H1 (cell line): ENCODE measurements at places on chromosomes 2 and 18. TPM values are rescaled to one million over a fixed set of nuclear protein-coding genes. Genes with fewer than 3 reads are reported as not detected.

TMSB10 gene
- 1,075 and 1,095 TPM in 2 replicates for total RNA-seq

- DNase-seq: no peak
Observed at GRCh38 chr2:127125821-127126220, 18.9 kb upstream of the BIN1 start.

DNA sequence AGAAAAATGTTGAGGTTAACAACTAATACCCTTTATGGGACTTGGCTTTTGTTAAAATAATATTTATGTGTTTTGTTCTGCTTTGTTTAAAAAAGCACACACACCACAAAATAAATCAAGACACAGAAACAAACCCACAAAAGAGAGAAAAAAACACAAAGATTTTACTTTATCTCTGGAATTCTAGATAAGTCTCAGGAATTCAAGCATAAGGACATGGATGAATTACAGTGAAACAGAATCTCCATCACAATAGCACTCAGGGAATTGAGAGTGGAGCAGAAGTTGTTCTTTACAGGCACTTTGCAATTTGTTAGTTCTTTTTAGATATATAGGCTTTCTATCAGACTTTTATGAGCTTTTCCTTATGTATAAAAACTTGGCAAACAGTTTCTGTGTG is 360.9 kb upstream of the ZC3H15 start:
- no peak for DNase-seq

DNA sequence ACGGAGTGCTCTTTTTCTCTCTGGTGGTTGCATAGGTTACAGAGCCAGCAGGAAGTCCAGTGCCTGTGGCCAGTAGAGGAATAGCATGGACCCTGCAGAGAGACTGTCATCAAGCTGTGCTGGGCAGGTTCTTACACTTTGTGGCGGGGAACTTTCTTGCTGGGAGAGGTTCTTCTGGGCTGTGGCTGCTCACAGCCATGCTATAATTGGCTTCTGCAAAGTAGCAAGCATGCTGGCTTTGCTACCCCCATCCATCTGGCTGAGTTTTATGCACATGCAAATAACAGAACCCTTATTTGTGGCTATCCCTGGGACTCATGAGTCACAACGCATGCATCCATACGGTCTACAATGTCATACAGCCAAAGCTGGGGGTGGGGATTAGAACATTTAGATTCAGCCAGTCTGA is 68.9 kb downstream of the PLCL1 start:
- DNase-seq: peak; percentile 15

CPO gene
- total RNA-seq: 1.3 and 1.9 TPM in 2 replicates

DNA sequence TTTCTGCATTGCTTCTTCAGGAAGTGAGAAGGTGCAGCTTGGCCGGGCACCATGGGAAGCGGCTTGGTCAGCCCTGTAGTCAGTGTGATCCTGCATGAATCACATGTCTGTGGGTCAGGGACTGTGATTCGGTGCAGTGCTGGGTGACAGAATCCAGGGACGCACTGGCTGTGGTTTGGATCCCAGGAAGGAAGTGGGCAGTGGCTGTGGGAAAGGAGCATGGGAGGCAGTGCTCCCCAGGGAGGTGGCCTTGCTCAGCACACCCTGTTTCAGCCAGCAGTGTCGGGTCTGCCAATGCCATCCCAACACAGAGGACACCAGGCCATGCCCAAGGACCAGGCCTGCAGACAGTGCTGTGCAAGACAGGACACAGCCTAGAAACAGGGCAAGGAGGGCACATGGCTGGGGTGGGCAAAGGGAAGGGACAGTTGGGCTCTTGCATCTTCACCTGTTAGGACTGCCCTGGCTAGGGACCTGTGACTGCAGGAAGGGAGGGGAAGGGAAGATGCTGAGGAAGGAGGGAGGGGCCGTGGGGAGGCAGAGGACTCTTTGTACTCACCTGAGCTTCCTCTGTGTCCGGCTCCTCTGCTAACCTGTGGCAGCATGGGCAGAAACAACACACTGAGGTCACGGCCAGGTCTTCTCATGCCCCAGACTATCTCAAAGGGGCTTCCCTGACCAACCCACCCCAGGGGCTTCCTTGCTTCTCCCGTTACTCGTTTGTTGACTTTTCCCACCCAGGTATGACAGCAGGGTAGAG is 37.2 kb upstream of the DNMT3A start:
- no peak for DNase-seq

DNA sequence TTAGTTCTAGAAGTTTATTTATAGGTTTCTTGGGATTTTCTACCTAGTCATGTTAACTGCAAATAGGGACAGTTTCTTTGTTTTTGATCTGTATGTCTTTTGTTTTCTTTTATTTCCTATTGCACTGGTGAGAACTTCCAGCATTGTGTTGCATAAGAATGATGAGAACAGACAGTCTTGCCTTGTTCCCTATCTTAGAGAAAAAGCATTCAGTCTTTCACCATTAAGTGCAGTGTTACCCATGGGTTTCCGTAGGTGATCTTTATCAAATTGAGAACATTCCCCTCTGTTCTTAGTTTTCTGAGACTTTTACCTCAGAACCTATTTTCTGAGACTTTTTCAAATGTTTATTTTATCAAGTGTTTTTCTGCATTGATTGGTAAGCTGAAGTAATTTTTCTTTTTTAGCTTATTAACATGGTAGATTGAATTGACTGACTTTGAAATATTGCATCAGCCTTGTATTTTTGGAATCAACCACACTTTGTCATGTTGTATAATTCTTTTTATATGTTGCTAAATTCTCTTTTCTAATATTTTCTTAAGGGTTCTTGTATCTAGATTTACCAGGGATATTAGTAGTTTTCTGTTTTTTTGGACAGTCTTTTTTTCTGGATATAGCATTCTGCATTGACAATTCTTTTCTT is 17.2 kb downstream of the MFSD6 start:
- no peak for DNase-seq

LRRC30 gene
- not detected in 2 replicates for total RNA-seq

- DNase-seq: no peak
Observed at GRCh38 chr2:39665811-39666490, at the start of gene TMEM178A. Gene TMEM178A (plus strand): TSS chr2:39665917. CDS start chr2:39665975, 58 bp downstream.

FLACC1 gene
- total RNA-seq: 0.58 and 0.80 TPM in 2 replicates

DNA sequence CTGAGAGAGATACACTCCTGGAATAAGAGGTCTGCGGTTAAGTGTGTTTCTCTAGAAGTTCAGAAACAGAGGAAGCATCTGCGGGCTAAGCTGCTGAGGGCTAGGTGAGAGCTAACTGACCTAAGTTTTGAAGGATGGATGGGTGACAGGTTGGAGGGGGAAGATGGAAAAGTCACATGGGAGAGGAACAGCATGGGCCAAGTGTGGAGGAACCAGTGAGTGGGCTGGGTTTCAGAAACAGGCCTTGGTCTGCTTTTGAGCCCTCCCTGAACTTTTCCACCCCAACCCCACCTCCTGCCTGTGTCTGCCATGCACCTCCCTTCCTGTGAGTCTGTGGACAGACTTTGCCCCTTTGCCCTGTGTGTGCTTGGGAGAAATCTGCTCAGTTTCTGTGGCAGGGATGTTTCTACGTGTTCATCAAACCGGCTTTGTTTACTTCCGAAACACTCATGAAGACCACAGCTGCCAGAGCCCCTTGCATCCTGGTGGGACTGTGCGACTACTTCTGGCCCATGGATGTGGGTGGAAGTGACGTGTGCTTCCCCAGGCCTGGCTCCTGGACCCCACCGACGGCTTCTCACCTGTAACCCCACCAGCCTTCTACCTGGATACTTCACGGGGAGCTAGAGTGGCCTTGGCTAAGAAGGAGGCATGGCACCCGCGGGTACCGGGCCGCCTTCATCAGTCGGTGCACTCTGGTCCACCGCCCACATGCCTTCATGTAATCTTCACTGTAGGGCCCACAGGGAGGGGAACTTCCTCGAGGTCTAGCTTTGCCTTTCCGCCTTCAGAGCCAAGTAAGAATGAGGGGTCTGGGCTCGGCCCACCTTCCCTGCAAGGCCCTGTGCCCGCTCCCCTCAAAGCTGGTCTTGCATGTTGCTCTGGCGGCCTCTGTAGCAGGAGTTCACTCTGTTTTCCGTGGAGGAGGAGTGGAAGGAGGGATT is 1.4 kb upstream of the HPCAL1 start:
- no peak for DNase-seq

DNA sequence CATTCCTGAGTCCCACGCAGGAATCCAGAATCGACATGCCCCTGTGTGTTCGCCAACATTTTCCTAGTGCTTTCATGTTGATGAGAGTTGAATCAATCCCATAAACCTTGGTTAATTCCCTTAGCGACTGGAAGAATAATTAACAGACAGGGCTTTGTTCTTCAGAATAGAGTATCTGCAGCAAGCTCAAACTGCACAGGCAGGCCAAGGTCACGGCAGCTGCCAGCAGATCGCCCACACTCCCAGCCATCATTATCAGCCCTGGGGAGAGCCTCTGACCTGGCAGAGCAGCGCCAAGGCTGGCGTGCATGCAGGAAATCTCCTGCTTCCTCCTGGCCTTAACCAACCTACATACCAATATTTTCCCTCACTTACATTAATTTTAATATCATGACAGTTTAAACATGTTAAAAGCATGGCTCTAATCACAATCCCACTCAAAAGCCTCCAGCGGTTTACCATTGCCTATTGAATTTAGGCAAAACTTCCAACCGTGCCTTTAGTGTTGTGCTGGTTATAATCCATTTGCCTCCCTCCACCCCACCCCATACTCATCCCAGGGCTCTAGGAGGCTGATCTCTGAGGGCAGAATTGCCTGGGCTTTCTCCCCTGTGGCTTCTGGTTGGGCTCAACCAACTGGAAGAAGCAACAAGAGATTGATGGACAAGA is 46.8 kb upstream of the NCK2 start:
- no peak for DNase-seq

DNA sequence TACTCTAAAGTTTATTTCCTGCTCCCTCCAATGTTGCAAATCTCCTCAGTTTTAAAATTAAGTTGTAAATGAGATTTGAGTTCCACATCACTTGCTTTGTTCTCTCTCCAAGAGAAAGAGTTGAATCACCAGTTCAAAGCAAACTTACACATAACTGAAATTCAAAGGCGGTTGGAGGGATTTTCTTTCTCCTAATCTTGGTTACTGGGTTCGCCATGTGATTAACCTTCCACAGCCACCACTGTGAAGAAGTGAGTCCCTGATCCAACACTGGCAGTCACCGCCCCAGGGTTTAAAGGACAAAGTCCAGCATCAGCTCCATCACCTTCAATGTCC is 247.1 kb downstream of the MYCN start:
- no peak for DNase-seq

- DNase-seq: no peak
Observed at GRCh38 chr18:7023581-7023980, 94.0 kb downstream of the LAMA1 start.

DLX1 gene
- total RNA-seq: not detected in 2 replicates

GALNT14 gene
- total RNA-seq: 10.3 and 13.7 TPM in 2 replicates

DNA sequence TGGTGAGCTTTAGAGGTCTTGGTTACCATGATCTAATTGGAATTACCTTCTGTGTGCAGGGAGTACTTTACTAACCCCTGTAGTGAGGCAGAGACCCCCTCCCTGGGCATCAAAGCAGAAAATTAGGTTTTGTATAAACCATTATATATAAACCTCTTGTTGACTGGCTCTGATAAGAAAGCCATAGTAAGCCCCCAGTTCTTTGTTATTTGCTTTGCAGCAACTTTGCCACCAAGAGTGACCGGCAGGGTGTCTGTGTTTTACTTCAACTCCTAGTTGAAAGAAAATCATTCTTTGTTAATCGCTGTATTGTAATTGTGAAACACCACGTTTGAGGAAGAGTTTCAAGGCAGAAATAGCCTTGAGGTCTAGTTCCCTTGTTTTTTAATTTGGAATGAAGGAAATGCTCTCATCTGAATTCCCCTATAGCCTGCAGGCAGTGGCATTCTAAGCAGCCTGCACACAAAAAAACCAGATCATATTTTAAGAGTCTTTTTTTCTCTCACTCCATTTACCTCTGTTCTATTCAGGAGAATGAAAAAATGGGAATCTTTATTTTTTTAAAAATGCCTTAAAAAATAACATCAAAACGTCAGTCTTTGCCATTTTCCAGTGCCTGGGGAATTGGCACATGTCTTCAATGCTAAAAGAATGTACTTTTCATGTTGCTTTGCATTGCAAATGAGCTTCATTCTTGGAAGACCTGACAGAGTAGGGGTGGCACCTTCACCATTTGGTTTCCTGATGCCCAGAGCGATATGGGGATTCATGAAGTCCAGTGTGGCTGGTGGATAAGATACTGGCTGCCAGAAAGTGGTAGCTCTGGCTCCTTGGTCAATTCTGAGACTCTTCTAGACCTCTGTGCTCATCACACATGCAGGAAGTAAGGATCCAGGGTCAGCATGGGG is 338.1 kb downstream of the SLC4A3 start:
- DNase-seq: peak; percentile 52

- DNase-seq: no peak
Observed at GRCh38 chr2:203451689-203452088, 83.4 kb downstream of the RAPH1 start.

STK17B gene
- 10.5 and 11.8 TPM in 2 replicates for total RNA-seq

DNA sequence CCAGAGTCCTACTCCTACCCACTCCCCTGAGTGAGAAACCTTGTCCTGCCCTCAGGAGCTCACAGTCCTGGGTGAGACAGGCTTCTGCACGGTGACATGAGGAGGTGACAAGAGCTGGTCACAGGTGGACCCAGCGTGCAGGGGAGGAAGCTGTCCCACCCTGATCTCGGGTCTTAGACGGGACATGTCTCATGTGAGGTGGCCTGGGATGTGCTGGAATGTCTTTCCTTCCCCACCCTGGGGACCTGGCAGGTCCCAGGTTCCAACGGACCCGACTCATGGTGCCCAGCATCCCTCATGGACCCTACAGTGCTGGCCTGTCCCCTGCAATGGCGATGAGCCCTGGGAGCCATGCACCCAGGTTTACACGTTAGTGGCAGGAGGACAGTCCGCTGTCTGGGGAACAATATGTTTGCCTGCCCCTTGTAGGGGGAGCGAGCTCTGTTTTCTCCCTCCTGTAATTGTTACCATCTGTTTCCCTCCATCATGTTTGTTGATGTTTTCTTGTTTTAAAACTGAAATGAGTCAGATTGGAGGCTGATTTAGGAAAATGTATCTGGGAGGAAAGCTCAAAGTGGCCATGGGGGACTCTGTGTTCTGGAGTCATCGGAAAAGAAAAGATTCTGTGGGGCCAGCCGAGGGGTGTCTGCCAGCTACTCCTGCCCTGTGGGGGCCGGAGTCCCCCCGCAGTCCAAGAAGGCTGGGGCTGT is 238.1 kb downstream of the KLHL29 start:
- DNase-seq: no peak

DNA sequence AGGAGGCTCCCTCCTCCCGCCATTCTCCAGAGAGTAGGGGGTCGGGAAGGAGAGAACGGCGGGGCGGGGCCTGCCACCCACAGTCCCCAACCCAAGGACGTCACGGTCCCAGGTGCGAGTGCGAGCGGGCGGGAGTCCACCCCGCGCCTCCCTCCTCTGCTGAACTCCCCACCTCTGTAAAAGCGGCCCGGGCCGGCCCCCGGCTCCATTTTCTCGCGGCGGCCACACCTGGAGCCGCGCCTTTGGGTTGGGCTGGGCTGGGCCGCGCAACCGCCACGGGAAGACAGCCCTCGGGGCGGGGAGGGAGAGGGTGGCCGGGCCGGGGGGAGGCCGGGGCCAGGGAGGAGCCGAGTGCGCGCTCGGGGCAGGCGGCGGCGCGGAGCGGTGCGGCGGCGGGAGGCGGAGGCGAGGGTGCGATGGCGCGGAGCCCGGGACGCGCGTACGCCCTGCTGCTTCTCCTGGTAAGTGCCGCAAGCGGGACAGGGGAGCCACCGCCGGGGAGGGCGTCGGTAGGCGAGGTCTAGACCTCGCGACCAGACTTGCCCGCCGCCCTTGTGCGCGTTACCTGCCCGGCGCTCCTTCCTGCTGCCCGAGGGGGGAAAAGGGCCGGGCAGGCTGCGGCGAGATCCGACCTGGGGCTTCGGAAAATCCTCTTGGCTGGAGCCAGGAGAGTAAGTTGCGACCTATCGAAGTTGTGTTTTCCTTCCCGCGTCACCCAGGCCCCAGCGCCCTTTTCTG is at the start of gene DSG2:
Gene DSG2 (plus strand): TSS at position 342 of the 738 bp plus-strand sequence. CDS start 75 bp downstream, at position 417.
- peak; percentile 72 for DNase-seq
